ENCODE measurements at places on chromosomes 5 and 9. TPM values are rescaled to one million over a fixed set of nuclear protein-coding genes. Genes with fewer than 3 reads are reported as not detected.
A peak's percentile ranks its signal among the peaks of the same experiment; 100 is the strongest.

- no peak for DNase-seq
Observed at GRCh38 chr5:122602700-122603099, 172.2 kb upstream of the SNX2 start.

PCDHA3 gene
- 0.05 TPM for total RNA-seq

DNA sequence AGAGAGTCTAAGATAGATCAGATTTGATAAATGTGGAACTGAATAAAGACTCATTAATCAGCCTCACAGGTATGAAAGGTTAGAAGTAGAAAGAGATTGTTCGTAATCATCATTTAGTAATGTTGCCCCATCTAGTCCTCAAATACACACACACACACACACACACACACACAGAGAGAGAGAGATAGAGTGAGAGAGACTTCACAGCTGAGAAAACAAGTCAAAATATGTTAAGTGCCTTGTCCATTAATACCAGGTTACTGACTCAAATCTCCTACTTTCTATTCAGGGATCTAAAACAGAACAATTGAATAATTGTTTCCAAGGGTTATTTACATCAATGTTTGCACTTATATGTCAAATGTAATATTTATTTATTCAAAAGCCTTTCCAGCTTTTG, 284.6 kb downstream of the MRPS30 start:
- DNase-seq = no peak

GRCh38 chr5:67493676-67494075, 297.1 kb upstream of the CD180 start:
- no peak for DNase-seq

GRCh38 chr5:57575839-57576238, 93.2 kb upstream of the ACTBL2 start:
- no peak for DNase-seq

SAXO1 gene
- total RNA-seq = not detected

DNA sequence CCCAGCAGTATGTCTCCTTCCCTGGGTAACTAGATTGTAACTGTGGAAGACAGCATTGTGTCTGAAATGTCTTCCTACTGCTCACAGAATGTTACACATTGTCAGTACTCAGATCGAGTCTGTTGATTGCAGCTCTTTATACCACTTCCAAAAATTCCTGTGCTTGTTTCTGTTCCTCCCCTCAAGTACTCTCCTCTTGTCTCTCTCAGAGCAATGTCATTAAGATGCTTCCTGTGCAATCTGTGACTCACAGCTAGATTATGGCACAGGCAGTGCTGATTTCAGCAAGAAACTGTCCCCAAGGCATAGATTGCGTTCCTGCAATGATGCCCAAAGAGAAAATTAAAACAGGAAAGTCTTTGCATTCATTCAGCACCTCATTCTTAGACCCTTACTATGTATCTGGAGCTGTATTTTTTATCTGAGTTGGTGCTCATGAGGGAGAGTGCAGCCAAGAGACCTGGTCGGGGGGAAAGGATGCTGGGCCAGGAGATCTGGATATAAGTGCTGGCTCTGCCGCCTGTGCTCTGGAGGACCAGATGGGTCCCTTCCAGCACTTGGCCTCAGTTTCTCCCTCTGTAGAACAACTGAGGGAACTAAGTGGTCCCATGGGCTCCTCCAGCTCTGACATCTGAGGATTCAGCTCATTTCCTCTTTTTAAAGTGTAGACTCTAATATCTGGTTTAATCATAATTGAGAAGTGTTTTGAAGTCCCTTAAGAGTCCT, 40.8 kb upstream of the GNPDA1 start:
- no peak for DNase-seq

DNA sequence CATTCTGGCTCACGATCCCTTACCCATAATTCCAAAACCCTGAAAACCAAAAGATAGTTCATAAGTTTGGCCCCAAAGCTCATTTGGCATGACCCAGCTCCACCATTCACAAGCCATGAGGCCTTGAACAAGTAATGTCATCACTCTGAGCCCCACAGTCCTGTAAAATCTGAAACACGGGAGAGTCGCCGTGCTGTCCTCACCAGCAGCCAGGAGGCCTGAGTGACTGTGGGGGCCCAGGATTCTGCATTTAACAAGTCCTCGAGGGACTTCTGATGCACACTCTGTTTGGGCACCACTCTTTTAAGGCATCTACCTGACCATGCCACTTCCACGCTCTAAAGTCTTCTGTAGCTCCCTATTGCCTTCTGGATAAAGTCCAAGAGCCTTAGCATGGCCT, 40.8 kb downstream of the DUSP1 start:
- DNase-seq = no peak

PTPA gene
- 82.9 TPM for total RNA-seq

- no peak for DNase-seq
Observed at GRCh38 chr9:110869931-110870330, 168.3 kb downstream of the LPAR1 start.

DNA sequence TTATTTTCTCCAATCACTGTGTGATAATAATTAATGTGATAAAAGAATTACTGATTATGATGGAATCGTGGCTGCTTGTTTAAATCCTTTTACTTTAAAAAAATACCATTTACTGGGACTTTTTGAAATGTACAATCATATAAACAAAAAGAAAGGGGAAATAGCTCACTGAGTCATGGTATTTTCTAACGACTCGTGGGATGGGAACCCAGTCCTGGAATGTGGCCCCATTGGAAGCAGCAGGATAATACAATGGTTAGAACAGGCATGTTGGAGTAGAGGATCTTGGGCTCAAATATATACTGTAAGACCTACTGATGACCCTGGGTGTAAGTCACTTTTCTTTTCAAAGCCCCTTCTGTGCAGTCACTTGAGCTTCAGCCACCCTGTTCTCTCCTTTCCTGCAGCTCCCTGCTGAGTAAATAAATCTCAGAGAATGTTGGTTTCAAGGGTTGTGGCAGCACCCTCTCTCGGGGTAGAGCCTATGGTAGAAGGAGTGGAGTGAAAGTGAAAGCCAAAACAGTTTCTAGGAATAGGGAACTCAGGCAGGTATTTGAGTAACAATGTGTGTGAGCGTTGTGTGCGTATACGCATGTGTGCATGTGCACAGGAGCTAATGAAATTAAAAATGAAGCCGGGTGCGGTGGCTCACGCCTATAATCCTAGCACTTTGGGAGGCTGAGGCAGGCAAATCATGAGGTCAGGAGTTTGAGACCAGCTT, 40.8 kb upstream of the LARP1 start:
- DNase-seq = no peak

DNA sequence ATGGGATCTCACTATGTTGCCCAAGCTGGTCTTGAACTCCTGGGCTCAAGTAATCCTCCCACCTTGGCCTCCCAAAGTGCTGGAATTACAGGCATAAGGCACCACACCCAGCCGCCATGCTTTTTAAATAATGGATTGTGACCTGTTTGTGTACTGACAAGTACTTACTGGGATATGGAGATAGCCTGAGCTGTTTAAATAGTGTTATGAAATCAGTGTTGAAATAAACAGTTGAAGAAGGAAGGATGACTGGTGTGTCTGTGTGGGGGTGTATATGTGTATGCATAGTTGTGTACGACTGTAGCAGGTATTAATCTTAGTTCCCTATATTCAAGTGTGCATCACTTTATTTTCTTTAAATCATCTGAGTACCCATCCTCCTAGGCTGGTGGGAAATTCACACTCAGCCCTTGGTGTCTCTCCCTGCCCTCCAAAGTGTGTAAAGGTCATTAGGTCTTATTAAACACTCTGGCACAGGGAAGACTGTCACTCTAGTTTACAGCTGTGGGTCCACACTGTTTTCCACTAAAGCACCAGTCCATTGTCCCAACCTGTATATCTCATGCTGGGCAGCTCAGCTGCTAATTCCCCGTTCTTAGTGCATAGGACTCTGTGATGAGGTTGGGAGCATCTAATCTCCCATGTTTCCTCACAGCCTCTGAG, 91.0 kb downstream of the SNX18 start:
- no peak for DNase-seq

SLC36A2 gene
- total RNA-seq = not detected

INSL4 gene
- total RNA-seq = not detected

DNA sequence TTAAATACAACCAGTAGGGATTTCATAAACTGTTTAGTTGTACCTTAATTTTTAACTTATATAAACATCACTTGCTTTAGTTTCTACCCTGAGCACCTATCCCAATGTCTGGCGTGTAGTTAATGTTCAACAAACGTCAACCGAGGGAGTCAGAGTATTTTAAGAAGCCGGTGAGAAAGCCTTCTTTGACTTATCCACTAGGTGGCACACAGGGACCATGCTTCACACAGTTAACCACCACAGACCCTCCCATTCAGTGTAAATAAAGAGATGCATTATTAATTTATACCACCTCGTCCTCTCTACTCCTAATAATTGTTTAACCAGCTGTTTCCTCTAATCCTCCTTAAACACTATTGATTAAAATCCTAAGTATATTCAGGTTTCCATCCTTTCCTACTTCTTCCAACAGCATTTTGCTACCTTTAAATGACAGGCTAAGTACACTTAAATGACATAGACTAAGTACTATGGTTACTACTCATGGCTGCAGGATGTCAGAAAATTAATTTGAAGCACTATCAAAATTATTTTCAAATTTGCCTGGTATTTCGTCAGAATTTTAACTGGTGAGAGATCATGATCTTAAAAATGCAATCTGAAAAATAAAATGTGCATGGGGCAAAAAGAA, 2.3 kb downstream of the HAPLN1 start:
- DNase-seq = peak; percentile 47

DNA sequence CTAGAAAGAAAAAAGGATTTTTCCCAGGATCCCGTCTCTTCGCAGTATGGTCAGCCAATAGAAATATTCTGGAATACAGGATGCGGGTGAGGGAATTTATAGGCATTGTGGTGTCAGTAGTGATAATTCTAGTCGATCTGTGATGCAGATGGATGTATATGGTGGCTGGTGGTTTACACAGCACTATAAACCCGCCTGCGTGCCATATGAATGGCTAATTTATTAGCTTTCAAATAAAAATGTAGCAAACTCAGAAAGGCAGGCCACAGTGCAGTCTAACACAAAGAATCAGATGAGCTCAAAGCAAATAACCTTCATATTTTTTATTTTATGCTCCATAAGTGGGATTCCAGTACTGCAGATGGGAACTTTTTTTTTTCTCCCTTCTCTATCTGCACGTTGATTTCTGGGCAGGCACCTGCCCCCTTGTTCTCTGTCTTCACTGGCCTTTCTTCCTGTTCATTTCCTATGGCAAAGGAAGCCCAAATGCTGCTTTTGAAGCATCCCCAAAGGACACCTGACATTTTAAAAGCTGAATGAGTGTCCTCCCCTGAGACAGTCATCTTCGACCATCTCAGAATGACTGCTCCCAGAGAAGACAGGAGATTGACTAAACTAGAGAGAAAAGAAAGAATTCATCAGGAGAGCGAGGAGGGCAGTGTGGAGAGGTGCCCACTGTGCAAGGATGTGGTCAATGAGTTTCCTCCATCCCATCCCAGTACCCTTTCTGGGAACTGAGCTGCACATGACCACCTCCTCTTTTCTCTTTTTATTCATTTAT, 52.1 kb downstream of the SEMA6A start:
- DNase-seq = no peak

GRCh38 chr5:173538018-173538417, 78.4 kb downstream of the BOD1 start:
- no peak for DNase-seq

- DNase-seq = no peak
Observed at GRCh38 chr9:132143359-132143758, 18.5 kb upstream of the NTNG2 start.

All from glomerular endothelial cell (primary cell).